ENCODE measurements at places on chromosomes 5 and 9. TPM values are rescaled to one million over a fixed set of nuclear protein-coding genes. Genes with fewer than 3 reads are reported as not detected.

DNA sequence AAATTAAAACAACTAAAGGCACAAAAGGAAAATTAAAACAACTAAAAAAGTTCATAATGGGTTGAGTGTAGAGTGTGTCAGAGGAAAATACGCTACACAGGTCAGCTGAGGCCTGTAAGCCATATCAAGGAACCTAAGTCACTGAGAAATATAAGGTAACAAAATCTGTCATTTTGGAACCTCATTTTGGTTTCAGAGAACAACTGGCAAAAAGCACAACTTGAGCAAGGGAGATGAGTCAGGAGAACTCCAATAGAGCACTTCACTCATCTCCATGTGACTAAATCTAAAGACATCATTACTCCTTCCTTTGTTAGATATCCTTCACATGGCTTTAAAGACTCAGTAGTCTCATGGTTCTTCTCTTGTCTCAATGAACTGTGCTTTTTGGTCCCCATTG lies 269.4 kb upstream of the POU5F2 start:
- no peak for DNase-seq

DNA sequence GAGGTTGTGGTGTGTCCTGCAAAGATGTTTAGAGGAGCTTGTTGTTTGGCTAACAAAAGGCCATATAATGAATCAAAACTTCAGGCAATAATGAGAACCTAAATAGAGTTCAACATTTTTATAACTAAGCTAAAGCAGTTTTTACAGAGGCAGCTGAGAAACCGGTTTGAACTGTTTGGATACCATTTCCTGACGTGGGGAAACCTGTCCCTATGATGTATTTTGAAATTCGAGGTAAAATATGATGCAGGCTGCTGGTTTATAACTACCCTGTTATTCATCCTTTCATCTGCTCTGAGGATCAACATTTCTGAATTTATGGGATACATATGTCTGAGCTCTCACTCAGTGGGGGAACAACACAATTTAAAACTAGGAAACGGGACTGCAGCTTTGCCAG lies 289.5 kb upstream of the IRX2 start:
- DNase-seq: no peak

GRCh38 chr5:169174923-169175322 lies 126.0 kb downstream of the SLIT3 start:
- no peak for DNase-seq

The GMCL2 gene
- 0.13 TPM for total RNA-seq

DNA sequence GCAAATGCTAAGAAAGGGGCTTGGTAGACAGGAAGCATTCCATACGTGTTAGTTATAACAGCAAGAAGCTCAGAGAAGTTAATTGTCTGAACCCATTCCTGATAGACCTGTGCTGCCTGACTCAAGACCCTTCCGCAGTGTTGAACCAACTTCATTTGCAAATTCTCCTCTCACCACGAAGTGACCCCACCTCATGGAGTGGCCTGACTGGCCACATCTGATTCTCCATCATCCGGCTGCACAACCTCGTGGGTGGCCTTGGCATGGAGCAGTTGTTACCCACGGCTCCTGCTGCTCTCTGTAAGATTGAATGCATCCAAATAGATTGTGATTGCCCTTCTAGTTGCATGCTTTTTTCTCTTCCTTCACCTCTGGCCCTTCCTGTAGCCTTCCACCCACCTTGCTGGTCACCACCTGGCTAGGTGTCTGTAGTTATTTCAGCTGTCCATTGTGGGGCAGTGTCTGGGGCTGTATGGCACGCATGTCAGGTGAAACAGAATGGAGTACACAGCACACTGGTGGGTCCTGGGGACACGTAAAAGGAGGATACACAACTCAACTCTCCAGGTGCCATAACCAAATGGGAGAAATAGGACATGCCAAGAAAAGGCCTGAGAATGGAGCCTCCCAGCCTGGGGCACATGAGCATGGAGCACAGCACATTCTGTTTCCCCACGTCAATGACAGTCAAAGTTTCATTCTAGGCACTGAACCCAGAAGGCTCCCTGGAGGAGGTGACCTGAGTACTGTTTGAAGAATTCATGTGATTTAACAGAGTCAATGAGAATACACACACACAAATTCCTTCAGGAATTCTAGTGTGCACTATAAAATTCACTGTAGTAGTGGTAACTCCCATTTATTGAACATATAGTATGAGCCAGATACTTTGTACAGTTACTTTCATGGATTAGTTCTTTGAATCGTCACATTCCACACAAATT lies 70.5 kb upstream of the PTCH1 start:
- no peak for DNase-seq

DNA sequence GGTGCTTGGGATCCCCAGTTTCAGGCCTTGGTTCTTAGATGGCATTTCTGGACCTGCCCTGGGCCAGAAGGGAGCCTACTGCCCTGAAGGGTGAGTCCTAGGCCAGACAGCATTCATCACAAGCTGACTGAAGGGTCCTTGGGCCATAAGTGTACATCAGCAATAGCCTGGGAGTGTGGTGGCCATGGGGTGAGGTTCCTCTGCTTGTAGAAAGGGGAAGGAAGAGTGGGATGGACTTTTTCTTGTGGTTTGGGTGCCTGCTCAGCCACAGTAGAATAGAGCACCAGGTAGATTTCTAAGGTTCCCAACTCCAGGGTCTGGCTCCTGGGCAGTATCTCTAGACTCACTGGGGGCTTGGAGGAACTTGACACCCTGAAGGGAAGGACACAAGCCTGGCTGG lies 95.2 kb upstream of the PHF24 start:
- no peak for DNase-seq

DNA sequence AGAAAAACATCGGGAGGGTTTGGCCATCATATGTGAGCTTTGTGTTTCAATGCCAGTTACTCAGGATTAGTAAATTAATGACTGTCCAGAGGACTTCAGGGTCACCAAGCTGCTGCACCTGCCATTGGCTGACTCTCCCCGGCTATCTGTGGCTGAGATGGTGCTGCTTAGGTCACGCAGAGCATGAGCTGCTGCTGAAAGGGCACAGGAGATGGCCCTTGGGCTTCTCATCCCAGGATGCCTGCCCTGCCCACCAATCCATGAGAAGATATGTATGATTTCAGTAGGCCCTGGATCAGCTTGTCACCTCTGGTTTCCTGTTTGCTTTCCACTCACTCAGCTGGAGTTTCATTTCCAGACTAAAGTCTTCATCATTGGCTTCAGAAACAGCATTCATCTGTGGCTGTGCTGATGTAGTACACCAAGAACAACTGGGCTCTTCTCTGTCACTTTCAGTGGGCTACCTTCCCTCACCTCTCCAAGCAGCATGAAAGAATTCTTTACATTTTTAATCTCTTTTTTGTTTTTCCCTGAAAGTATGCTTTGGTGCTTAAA lies 2.4 kb upstream of the CATSPER3 start:
- DNase-seq: no peak

- no peak for DNase-seq
These were observed 186.2 kb downstream of the CACNA1B start for GRCh38 chr9:138063785-138064184.

- peak; percentile 30 for DNase-seq
These were observed 69.2 kb upstream of the PLPP1 start for GRCh38 chr5:55603922-55604321.

The SHOC1 gene
- not detected for total RNA-seq

DNA sequence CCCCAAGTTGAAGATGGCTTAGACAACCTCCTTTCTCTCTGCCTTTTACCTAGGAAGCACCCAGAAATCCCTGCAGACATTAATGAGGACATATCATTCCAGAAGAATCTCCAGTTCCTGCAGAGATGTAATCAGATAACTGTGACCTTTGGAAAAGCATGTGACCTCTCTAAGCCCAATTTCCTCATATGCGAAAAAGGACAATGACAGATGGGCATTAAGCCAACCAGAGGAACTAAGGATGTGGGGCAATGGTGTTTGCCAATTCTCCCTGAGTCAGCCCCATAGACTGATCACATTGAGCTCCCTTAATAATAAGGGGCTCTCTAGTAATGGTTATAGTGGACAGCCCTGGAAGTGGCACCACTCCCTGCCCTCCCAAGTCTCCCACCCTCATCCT lies 10.1 kb upstream of the FOXI1 start:
- DNase-seq: no peak

- DNase-seq: no peak
These were observed 251.3 kb downstream of the GAS1 start for GRCh38 chr9:86695910-86696424.

- no peak for DNase-seq
These were observed 119.8 kb upstream of the IRX2 start for GRCh38 chr5:2871282-2871681.

DNA sequence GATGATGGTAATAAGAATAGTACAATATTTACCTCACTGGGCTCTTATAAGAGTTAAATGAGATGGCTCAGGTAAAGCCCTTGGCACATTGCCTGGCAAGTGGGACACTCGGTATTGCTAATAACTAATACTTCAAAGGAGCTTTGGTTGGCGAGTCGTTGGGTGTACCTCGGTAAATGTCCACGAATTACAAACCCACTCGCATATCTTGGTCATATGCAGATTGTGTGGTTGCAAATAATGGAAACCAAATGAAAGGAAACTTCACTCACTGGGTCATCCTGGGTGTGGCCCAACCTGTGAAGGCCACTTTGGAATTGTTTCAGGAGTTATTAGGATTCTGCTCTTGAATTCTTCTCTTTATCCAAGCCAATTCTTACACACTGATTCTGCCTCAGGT lies 147.5 kb downstream of the NTRK2 start:
- no peak for DNase-seq

The BTNL3 gene
- total RNA-seq: not detected

GRCh38 chr5:179930788-179931473 lies 23.2 kb upstream of the TBC1D9B start:
- DNase-seq: no peak

DNA sequence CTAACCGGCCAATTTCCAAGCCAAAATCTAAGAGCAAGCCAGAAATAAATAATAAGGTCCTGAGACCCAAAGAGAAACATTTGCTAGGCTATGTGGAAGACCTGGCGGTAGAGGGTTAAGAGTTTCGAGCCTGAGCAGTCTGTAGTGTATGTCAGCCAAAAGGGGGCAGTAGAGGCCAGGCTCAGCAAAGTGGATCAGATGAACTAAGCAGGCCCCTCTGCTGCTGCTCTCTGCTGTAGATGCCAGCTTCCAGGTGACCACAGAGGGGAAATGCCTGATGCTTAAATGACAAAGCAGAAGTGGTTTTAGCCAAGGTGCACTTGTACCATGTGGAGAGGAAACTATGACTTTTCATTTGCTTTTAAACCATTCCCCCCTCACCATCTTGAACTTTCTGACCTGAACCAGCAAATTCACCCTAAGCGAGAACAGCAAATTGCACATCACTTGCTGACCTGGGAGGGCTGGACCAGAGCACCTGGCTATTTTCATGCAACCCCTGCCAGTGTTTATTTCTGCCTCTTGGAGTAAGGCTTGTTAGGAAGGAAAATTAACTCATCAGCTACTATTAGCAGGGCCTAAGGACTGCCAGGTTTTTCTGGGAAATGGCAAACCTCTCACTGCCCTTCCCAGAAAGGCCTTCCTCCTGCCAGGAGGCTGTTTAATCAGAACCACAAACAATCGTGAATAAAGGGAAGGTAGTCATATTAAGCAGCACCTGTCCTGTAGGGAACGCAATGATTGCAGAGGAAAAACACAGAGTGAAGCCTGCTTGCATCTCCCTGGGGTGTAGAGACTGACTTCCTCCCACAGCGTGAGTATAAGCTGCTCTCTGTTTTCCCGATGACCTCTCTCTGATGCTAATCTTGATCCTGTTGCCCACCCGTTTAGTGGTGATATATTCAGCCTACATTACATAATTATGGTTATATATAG lies 818.2 kb downstream of the TLR4 start:
- peak; percentile 67 for DNase-seq

DNA sequence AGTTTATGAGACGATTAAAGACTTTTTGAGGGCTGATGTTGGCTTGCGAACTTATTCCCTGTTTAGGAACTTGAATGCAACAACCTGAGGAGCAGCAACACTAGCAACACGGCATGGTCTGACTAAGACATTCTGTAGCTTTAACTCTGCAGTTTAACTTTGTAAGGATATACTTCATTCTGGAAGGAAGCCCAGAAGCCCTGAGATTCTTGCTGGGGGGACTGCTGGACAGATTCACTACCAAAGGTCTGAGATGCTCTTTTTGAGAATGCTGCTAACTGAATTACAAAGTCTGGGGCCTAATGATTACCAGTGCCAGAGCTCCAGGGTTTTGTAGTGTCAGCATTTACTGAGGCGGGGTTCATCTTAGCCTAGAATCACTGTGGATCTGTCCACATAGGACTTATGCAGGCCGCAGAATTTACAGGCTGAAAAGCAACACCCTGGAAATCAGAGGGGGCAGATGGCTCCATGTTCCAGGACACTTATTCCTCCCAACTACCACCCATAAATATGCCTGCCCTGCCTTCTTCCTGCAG lies 537.1 kb upstream of the CDH18 start:
- DNase-seq: no peak

DNA sequence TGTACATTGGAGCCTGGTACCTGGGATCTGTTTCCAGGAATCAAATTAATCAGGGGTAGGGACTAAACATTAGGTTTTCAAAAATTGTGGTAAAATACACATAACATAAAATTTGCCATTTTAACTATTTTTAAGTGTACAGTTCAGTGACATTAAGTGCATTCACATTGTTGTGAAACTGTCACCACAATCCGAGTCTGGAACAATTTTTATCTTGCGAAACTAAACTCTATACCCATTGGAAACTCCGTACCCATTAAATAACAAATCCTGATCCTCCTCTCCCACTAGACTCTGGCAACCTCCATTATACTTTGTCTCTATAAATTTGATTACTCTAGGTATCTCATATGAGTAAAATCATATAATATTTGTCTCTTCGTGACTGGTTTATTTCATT lies 486.2 kb downstream of the GADD45G start:
- no peak for DNase-seq

GRCh38 chr9:134863941-134864820 lies 16.4 kb upstream of the FCN2 start:
- DNase-seq: no peak

DNA sequence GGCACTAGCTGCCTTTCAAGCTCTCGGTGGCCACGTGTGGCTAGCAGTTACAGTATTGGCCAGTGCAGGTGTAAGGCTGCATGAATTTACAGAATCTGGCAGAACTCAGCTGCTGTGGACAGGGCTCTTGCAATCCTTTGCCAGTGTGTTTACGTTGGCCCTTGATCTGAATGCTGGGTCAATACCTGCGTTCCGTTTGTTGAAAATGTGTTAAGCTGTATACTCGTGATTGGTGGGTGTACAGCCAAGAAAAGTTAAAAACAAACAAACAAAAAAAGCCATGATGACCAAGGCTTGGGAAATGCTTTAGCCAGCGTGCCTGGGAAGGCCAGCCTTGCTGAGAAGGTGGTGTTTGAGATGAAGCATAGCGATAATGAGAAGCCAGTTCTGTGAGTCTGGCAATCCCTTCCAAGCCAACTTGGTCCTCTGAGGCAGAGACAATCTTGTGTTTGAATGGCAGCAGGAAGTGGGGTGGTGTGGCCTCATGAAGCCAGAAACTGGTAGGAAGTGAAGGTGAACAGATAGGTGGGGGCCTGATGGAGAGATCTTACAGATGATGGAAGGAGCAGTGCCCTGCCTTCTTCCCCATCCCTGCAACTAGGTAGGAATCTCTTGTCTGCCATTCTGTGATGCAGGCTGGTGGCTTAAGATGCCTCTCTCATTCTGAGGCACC lies 820 bp upstream of the CFAP90 start:
- DNase-seq: no peak

All from H1 (cell line).